ENCODE measurements at places on chromosomes 5 and 9.

DNA sequence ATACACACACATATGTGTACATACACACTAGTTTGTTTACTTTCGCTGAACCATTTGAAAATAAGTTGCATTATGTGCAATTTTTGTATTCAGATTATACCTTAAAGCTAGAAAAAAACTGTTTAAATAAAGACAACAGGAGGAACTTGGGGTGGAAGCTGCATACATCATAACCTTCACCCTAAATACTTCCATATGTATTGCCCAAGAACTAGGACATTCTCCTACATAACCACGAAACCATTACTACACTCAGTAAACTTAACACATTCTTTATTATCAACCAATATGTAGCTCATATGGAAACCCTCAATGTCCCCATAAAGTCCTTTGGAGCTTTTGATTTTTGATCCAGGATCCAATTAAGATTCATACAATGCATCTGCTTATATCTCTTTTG, 83.3 kb downstream of the GIN1 start:
- DNase-seq: no peak

DNA sequence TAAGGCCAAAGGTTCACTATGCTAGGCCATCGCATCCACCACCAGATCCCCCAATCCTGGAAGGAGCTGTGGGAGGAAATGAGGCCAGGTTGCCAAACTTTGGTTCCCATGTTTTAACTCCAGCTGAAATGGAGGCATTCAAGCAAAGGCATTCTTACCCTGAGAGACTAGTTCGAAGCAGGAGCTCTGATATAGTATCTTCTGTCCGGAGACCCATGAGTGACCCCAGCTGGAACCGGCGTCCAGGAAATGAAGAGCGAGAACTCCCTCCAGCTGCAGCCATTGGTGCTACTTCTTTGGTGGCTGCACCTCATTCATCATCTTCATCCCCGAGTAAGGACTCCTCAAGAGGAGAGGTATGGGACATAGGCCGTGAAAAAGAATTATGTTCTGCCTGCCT, 75.6 kb downstream of the GAPVD1 start:
- no peak for DNase-seq

DNA sequence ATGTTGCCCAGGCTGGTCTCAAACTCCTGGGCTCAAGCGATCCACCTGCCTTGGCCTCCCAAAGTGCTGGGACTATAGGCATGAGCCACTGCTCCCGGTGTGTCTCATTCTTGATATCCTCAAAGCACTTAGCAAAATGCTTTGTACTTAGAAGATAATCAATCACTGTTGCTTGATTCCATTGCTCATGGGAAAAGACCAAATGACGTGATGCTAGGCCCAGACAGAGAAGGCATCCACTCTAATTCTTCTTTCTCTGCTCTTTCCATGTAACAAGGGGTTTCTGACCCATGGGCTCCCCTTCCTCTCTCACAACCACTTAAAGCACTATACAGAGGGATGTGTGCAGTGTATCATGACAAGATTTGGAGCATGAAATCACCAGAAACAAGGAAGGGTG, 83.0 kb downstream of the APBA1 start:
- no peak for DNase-seq

GRCh38 chr5:16090270-16090669, 89.3 kb downstream of the MARCHF11 start:
- DNase-seq: no peak

DNA sequence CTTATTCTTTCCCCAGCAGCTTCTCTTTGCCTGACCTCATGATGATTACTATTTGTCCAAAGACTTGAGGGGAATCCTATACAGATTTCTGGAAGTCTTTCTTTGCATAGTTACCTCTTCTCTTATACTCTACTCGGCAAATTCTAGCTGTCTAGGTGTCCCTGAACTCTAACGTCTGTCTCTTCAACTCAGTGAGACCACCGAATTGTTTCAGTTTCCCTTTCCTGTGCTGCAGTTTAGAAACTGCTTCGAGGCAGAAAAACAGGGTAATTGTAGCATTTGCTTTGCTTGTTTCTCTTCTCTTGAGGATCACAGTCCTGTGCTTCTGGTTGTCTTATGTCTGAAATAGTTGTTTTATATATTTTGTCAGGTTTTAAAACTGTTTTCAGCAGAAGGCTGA, 14.8 kb downstream of the LVRN start:
- no peak for DNase-seq

DNA sequence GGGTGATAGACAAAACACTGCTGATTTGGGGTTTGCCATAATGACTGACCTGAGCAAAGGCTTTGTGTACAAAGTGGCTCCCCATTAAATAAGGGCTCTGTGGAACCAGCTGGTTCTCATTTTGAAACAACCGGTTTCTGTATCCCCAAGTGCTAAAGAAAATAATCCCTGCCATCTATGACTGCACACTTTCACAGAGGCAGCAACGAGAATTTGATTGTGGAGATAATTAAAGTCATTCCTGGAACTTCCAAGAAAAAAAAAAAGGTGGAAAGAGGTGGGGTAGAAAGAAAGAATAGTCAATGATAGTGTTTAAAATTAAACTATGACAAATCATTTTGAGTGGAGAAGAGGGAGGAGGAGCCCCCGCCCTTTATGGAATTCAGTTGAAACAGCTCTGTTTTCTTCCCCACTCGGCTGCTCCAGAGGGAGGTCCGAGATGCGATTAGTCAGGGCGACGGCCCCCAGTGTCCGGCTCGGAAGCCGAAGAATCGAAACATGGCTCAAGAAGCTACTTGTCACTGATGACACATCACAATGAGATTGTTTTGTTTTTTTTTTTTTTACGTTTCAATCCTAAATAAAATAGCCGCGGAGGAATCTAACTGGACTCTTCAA, 38.4 kb downstream of the EBF1 start:
- DNase-seq: no peak

DNA sequence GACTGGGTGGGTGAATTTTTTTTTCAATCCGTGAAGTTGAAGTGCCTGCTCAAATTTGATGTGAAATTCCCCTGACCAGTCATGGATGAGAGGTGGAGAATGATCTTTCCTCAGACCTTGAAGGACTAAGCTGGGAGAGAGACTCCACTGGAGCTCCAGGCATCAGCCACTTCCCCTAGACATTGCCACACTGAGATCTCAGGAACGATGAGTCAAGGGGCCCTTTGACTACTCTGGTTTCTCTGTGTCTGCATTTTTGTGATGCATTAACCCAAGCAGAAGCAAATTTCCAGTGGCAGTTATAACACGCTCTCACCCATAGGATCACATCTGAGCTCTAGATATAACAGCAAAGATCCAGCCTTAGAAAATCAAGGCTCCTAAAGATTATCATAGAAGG, 171.2 kb upstream of the KIF2A start:
- no peak for DNase-seq

DNA sequence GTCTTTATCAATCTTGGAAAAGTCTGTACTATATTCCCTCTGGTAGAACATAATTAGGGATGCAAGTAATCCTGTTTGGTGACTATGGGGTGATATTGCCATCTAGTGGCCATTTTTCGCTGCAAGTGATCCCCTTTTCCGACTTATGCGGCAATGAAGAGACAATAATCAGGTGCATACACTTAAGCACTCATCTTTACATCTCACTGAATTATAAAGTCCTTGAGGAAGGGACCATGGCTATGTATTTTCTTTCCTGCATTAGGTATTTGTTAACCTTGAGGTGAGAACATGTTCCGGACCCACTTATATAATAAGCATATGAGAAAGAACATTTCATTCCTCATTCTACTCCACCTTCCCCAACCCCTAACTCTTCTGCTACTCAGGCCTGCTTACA, 19.6 kb upstream of the LIX1 start:
- DNase-seq: no peak

GRCh38 chr5:94378062-94378461, 240.3 kb downstream of the KIAA0825 start:
- DNase-seq: no peak

Data from C1 segment of cervical spinal cord (tissue), 14 donors.